RPMI7951 (cell line): ENCODE measurements at places on chromosomes 7 and 10.

GRCh38 chr10:52578871-52579405 lies 193.6 kb downstream of the MBL2 start:
- DNase-seq = peak; percentile 40

- DNase-seq = peak; percentile 28
These were observed 77.3 kb downstream of the JMJD1C start for GRCh38 chr10:63388421-63389031.

- DNase-seq = no peak
These were observed 15.5 kb downstream of the TWIST1 start for GRCh38 chr7:19101909-19102308.

GRCh38 chr7:18541181-18541870 lies 45.8 kb downstream of the HDAC9 start:
- peak; percentile 66 for DNase-seq

DNA sequence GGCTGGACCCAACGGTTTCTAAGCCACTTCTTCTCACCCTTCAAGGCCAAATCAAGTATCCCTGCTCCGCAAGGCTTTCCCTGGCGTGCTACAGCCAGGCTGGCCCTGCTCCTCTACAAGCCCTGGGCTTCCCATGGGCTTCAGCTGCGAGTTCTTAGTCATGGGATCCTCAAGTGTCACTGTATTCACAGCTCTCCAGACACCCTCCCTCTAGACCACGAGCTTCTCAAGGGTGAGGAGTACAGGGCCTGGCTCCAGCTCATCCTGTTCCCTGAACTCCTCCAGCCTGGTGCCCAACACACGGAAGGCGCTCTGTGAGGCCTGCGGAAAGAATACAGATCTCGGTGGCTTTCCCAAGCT lies 38.8 kb downstream of the FAM53B start:
- no peak for DNase-seq

- DNase-seq = no peak
These were observed 205.0 kb downstream of the PTPRN2 start for GRCh38 chr7:158382363-158383254.

DNA sequence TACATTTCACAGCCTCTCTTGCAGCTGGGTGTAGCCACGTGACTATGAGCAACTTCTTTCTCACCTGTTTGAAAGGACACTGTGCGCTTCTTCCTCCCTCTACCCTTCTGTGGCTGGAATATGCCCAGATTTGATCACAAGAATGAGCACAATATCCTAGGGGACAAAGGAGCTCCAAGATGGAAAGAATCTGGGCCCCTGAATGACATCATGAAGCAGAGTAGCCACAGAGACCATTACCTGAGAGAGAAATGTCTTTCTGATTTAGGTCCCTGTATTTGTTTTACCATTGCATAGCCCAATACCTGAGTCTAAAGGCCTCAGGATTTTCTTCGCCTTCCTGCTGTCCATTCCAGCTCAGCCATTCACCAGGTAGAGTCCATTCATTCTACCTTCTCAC lies 15.4 kb downstream of the ZNF503 start:
- no peak for DNase-seq

- peak; percentile 6 for DNase-seq
These were observed 683.3 kb downstream of the GRM8 start for GRCh38 chr7:126569402-126569801.

GRCh38 chr10:49144058-49144720 lies 10.4 kb upstream of the FAM170B start:
- peak; percentile 78 for DNase-seq

GRCh38 chr10:24722676-24723385 lies 856 bp downstream of the ARHGAP21 start:
- DNase-seq = peak; percentile 77

DNA sequence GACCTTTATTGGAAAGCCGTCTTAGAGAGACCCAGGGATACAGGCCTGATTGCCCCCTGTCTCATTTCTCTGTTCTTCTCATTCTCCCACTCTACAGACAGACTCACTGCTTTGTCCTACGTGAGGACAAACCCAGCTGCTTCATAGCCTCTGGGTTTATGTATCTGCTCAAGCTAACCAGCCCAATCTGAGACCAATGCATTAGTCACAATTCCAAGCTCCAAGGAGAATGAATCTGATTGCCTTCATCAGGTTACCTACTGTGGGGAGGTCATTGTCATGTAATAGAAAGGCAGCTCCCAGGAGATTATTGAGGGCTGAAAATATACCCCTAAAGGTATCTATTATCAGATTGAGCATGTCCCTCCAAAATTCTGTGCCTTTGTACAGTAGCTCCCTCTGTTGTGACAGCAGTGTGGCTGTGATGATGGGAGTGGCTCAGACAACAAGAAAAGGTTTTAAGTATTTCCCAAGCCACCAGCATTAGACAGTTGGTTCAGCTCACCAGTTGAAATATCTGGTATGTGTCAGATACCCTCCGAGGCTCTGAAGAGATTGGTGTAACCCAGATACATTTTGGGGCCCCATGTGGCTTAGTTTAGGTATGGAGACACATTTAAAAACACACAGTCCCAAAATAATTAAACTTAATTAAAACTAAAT lies 123.1 kb upstream of the EEPD1 start:
- DNase-seq = peak; percentile 60

DNA sequence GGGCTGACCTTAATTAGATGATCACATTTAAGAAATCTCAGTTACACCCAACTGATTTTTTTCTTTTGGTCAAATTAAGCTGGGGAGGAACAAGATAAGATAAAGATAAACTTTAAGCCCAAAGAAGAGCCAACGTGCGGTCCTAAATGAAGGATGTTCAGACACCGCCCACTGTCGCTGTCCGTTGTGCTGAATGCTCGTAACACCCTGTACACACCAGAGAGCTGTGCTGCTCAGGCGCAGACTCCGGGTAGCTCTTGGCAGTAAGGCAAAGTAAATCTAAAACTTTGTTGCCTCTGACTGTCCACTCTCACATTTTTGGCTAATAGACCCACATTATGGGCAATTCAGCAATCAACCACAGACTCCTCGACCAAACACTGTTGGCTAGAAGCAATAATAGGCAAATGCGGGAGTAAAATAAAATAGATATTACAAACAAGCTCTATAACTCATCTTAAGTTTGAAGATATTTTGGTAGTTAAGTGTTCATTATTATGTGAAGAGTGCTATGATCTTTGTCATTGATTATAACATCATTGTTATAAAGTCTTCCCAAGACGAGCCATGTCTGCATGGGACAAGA lies 57.1 kb downstream of the PLPP4 start:
- DNase-seq = peak; percentile 44

GRCh38 chr10:103166523-103166922 lies 26.5 kb downstream of the NT5C2 start:
- DNase-seq = no peak

GRCh38 chr7:150356265-150356897 lies 12.2 kb upstream of the REPIN1 start:
- DNase-seq = peak; percentile 47

DNA sequence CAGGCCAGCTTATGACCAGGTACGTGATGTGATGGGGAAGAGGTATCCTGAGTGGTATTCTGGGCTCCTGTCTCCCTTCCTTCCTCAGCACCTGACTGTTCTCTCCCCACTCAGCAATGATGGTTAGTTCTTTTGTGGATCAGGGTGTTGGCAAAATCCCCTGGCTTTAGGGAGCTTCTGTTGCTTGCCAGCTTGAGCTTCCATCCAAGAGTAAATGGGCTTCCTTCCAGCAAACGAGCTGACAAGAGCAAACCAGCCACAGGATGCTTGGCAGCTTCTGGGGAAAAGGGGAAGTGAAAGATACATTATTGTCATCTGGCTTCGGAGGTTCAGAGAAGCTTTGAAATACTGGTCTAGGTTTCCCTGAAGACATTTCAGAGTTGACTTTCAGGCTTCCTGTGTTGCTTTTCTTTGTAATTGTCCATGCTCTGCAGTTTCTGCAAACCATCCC lies 5.2 kb downstream of the DUSP5 start:
- peak; percentile 91 for DNase-seq

GRCh38 chr10:84177541-84178141 lies 4.0 kb downstream of the GPR15LG start:
- no peak for DNase-seq

DNA sequence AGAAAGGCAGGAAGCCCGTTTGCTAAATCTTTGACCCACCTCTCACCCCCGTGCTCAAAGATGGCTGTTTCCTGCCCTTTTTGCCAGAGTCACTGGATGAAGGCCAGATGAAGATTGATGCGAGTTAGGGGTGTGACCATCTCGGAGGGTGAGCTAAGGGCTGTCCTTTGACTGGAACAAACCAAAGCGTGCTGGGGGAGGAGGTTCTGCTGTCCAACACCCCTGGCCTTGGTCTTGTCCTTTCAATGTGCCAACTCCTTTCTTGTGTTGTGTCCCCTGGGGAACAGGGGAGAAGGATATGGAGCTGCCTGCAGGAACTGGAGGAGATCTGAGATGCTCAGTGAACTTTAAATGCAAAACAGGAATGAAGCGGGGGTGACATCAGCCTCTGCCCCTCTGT lies 90.3 kb upstream of the ADAM12 start:
- DNase-seq = no peak

GRCh38 chr7:120819861-120820260 lies 38.1 kb downstream of the TSPAN12 start:
- DNase-seq = no peak

DNA sequence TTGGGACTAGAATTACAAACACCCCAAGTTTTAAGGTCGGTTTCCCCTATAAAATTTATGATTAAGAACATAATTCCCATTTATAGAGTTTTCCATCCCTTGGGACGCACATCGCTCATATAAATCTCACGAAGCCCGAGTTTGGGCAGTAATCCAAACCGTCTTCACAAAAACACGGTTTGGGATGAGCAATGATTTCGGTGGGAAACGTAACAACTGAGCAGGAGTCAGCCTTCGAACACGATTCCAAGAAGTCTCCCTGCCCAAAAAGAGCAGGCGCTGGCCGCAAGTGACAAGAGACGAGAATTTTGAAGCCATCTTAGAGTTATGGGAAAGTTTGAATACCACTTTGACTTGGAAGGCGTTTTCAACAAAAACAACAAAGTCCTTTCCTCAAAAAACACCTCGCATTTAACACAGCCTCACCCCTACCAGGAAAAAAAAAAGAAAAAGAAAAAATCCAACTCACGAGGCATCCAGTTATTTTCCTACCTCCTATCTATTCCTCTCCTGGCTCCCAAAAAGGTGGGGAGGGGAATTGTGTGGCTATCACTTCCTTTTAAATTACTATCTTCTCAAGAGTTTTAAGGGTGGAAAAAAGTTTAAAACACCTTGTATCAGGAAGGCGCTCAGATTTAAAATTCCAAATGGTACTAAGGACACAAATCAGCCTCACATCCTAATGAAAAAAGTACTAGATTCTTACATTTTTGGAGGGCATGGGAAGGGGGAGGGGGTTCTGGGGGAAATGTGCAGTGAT lies 1.6 kb downstream of the SEPHS1 start:
- DNase-seq = peak; percentile 72

DNA sequence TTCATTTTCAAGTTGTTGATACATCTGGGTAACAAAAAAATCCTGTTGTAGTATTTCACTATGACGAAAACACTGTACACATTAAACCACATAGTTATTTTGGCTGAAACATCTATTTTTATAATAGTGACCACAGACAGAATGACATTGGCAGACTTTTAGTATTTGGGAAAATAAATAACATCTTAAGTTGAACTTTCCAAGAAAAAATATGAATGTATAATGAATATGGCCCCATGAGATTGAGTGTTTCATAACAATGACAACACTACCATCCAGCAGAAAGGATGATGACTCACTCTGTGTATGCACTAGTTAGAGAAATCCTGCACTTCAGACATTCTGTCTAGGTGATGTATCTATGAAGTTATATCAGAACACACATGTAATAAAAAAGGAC lies 118.1 kb downstream of the SEMA3D start:
- peak; percentile 11 for DNase-seq

- DNase-seq = no peak
These were observed 88.3 kb downstream of the CHN2 start for GRCh38 chr7:29282819-29283414.

DNA sequence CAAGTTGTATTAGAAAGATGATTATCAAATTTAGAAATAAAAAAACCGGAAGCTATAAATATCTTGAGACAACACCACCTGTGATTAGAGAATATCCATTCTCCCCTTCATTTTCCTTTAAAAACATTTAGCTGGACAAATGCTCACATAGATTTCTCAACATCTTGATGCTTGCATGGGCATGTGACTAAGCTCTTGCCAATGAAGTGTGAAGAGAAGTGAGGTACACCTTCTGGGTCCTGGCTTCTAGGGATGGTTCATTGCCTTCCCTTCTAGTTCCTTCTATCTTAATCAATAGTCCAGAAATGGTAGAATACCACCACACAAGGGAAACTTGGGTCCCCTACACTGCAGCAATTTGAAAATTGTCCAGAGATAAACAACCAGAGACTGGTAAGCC lies 41.0 kb downstream of the WAPL start:
- no peak for DNase-seq

- no peak for DNase-seq
These were observed 32.4 kb upstream of the HGF start for GRCh38 chr7:81802251-81802650.

- peak; percentile 66 for DNase-seq
These were observed 49.7 kb downstream of the CDK1 start for GRCh38 chr10:60827791-60828488.

DNA sequence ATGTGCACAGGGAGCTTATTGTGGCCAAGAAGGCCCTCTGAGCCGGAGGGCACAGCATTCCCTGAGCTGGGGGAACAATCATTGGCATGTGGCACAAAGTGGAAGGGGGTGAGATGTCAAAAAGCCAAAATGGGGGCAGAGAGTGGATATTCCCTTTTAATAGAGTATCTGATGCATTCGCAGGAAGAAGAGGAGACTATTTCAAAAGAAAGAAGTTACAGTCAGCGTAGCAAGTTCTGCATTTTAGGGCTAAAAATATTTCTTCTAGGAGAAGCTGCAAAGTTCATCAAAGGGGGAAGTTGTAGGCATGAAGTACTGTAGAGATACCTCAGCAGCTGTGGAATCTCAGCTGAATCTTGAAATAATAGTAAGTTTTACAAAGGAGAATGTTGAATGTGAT lies 136.0 kb upstream of the WDR11 start:
- DNase-seq = no peak

DNA sequence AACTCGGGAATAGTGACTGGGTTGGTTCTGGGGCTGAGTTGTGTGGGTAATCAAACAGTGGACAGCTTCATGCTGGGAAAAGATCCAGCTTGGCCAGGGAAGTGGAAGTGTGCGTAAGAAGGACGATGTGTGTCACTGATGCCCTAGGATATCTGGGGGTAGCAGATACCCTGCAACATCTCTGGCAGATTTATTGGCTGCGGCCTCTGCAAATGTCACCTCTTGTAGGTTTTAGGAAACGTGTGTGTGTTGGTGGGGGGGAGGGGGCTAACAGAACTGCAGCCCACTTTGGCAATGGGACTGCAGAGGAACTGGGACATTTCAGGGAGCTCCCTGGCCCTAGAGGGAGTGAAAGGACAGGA lies 965 bp upstream of the AGAP3 start:
- DNase-seq = no peak

DNA sequence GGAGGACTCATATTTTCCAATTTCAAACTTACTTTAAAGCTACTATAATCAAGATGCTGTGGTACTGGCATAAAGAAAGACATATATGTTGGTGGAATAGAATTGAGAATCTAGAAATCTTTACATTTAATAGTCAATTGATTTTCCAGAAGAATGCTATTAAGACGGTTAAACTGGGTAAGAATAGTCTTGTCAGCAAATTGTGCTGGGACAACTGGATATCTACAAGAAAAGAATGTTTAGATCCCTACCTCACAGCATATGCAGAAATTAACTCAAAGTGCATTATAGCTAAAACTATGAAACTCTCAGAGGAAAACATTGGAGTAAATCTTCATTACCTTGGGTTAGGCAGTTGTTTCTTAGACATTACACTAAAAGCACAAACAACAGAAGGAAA lies 203.3 kb downstream of the SDK1 start:
- DNase-seq = no peak

GRCh38 chr10:43958071-43958432 lies 309.4 kb upstream of the ZNF32 start:
- DNase-seq = no peak
